ENCODE measurements at places on chromosomes 6 and 20. TPM values are rescaled to one million over a fixed set of nuclear protein-coding genes. Genes with fewer than 3 reads are reported as not detected.

TRIM10 gene
- not detected for total RNA-seq

SLC13A3 gene
- total RNA-seq: 1.5 TPM

MLN gene
- total RNA-seq: not detected

GUCA1A gene
- total RNA-seq: not detected

PLCB1 gene
- total RNA-seq: 16.9 TPM

PREX1 gene
- 44.0 TPM for total RNA-seq

Measured in mesenteric fat pad (tissue), 1 donor.